Stimulated activated CD4-positive, alpha-beta T cell treated with anti-CD3 and anti-CD28 coated beads, Interleukin-4, amount 100 ng/mL, for 4 hours (primary cell): ENCODE measurements at places on chromosomes 16 and 17.

GRCh38 chr17:60305141-60305540, 86.8 kb downstream of the USP32 start:
- peak; percentile 5 for DNase-seq

DNA sequence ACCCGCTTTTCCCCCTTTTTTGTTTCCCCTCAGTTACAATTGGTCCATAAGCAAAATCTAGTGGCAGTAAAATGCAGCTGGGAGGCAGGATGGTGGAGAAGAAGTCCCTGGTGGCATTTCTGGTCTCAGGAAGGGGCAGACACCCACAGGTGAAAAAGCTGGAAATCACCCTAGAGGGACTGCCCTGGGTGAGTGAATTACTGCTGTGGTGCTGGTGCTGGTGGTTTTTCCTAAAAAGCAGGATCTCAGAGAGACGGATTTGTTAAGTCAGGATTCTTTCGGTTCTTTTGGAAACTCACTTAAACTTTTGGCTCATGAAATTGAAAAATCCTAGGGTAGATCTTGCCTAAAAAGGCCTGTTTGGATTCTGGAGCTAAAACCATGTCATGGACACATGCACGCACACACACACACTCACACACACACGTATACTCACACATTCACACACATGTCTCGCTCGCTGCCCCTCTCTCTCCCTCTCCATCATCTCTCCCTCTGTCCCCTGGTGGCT, 65.8 kb downstream of the NKD1 start:
- no peak for DNase-seq

DNA sequence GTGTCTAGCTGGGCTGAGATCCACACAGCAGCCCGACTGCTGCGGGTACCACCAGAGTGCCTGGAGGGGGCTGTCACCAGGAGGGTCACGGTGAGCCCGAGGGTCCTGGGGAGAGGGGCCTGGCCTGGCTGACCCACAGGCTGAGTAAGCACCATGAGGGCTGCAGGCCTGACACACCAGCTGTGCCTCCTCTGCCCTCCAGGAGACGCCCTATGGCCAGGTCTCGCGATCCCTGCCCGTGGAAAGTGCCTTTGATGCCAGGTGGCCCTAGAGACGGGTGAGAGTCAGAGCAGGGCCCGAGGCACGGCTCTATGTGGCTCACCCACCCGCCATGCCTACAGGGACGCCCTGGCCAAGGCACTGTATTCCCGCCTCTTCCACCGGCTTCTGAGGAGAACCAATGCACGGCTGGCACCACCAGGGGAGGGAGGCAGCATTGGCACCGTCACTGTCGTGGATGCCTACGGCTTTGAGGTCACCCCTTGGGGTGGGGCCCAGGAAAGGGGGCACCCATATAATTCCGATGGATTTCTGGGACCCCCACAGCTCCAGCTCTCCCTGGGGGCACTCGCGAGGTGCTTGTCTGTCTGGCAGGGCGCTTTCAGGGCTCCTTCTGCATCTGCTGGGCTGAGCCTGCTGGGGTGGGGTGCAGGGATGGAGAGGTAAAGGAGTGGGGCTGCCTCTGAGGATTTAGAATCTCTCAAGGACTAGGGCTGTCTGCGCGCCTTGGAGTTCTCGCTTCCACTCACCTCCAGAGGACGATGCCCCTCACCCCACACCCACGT, 7.1 kb downstream of the MYO15B start:
- no peak for DNase-seq

DNA sequence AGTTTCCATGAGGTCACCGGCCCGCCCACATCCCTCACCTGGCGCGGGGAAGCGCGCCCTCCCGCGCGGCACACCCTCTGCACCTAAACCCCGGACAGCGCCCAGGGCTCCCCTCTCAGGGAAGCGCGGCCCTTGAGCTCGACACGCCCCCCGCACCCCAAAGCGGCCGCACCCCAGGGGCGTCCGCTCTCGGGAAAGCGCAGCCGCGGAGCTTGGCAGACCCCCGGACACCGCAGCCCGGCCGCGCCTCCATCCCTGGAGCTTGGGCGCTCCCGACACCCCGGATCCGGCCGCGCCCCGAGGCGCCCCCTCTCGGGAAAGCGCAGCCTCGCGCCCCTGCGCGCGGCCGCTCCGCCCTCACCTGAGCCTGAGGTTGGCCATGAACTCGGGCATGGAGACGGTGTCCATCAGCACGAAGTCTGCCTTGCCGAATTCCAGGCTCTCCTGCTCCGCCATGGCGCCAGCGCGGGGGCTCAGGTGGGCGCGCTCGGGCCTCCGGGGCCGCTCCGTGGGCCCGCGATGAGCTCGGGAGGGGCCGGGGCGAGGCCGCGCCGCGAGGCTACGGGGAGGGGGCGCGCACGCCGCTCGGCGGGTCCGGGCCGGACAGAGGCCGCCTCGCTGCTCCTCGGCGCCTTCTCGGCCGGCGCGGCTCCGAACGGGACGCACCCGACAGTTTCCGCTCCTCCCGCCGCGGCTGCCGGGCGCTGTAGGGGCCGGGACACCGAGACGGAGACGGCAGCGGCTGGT, at the start of gene MYO1D:
Gene MYO1D, minus strand, starts transcription at position 708 of the 747 bp plus-strand sequence. Its CDS starts 252 bp downstream, at position 456.
- peak; percentile 79 for DNase-seq

DNA sequence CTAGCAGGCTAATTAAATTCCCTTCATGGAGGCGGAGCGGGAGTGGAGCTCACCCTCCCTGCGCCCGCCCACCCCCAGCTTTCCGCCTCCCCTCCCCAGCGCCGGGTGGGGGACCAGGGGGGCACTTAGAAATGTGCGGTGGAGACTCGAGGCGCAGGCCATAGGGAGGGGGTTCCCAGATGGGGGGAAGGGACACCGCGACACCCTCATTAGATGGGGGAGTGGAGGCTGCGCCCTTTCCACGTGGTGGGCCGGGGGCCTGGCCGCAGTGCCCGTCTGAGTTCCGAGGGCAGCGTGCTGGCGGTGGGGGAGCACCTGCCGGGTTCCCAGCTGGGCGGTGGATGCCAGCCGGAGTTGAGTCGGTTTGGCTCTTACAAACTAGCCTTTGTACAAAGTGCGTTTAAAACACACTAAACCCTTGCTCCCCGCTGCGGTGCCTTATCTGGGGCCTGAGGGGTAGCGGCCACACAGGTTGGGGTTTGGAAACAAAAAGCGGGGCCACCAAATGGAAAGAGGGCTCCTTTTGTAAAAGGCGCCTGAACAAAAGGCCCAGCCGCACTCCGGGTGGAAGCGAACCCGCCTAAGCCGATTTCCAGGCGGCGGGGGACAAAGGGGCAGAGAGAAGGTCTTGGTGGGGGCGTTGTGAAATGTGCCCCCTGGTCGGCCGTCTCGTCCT, 1.4 kb downstream of the GSE1 start:
- DNase-seq = no peak

DNA sequence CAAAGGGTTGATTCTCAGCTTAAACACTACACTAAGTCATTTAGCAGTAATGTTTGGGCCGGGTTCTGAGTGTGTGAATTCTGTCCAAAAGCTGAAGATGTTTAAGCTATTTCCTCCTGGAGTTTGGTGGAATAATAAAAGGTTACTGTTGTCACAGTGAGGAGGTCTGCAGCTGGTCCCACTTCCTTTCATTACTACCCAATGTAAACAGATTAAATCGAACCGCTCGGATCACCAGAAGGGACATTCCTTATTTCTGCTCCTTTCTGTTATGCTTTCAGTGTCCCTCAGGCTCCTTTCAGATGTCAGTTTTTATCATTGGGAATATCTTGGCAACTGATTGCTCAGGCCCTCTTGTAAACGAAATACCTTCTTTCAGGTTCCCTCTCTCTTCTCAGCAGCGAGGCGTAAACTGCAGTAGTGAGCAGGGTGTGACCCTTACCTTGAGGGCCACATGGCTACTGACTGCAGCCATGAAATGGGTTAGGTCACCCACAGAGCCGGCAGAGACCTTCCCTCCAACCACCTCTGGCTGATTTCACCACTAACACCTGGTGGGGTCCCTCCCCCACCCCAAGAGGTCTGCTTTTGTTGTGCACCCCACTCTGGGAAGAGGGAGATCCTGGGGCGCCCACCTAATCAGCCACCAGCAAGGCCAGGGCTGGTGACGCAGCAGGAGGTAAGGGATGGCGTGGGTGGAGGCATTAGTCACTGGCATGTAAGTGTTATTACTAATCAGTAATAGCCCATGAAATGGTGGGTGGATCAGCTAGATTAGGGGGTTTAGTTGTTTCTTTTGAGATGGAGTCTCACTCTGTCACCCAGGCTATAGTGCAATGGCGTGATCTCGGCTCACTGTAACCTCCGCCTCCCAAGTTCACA, 117.6 kb downstream of the VPS53 start:
- DNase-seq = peak; percentile 9
